HS-5 (cell line): ENCODE measurements at places on chromosomes 12 and 14.

DNA sequence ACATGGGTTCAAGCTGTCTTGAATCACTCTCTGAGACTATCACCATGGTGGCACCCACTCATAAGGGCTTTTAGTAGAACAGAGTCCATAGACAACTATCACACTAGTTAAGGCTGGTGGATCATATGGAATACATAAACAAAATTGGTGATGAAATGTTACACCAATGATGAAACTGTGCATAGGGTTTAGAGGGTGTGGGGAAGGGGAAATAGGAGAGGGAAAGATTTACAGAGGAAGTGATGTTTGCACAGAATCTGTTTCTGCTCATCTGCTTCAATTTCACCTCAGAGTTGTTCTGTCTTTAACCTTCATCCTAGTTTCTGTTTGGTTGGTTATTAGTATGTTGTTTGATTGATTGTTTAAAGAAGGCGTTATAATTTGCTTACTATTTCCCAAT is 2.4 kb upstream of the RXYLT1 start:
- no peak for DNase-seq

GRCh38 chr12:104864668-104865067 is 93.4 kb downstream of the SLC41A2 start:
- no peak for DNase-seq

DNA sequence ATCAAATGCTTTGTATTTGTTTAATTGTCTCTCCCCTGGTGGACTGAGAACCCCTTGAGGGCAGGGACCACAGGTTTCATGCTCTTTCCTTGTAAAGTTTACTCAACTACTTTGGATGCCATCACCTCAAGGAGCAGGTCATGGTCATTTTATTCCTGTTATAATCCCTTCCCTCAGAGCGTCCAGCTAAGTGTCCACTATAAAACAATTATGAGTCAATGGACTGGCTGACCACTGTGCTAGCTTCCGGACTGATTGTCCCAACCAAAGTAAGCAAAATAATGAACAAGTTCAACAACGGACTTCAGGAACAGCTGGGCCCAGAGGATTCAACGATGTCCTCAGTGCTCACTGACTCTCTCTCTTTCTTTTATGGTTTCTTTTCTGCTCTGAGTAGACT is 18.2 kb downstream of the AK7 start:
- no peak for DNase-seq

- no peak for DNase-seq
Observed at GRCh38 chr14:34300330-34300729, 161.7 kb downstream of the SPTSSA start.

GRCh38 chr12:122137229-122137628 is 36.8 kb downstream of the IL31 start:
- no peak for DNase-seq

GRCh38 chr14:87542288-87542687 is 450.7 kb downstream of the GALC start:
- no peak for DNase-seq

DNA sequence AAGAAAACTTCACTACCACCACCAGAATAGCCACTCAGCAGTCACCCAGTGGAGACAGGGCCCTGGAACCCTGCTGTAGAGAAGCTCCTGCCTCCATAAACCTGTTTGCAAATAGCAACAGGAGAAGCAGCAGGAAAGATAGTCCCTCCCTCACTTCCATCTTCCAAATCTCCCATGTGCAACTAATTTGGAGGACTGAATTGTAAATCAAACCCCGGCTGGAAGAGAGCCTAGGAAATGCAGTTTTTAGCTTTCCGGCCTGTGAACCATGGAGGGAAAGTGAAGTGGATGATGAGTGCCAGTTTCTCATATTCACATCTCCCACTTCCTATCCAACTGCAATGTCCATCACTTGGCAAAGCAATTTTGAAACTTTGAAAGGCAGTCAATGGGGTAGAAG is 167.2 kb upstream of the FRMD6 start:
- no peak for DNase-seq

DNA sequence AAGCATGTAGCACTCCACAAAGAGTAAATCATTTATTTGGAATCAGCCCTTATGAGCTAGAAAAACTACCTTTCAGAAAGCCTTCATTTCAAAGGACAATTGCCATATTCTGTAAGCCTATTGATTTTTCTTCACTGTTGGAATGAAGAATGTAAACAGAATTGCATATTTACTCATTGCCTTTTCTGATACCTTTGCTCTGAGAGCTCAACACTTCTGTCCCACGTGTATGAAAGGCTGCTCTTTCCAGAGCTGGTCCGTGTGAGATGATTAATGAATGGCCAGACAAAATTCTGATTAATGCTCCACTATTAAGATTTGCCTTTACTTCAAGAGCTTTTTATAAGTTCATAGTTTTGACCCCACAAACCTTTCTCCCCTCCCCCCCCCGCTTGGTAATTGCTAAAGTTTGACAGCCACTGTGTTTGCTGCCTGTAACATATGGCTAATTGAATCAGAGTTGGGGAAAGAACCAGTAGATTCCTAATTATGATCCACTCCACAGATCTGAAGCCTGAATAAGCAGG is 63.0 kb upstream of the PLEKHA5 start:
- no peak for DNase-seq

DNA sequence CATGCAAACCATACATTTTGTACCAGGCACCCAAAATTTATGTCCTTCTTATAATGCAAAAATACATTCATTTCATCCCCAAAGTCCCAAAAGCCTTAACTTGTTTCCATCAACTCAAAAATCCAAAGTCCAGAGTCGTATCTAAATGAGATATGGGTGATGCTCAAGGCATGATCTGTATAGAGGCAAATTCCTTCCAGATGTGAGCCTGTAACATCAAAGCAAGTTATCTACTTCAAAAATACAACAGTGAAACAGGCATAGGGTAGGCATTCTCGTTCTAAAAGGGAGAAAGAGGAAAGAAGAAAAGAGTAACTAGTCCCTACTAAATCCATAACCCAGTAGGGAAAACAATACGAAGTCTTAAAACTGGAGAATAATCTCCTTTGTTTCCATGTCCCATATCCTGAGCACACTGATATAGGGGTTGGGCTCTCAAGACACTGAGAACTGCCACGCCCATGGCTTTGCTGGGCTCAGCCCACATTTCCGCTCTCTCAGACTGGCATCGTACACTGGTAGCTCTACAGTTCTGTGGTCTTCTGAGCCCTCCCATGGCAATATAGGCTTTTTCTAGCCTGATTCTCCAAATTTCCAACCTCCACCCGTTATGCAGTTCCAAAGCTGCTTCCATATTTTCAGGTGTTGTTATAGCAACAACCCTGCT is 232.8 kb downstream of the TMTC2 start:
- DNase-seq, result no peak

GRCh38 chr14:47959740-47960139 is 284.3 kb upstream of the MDGA2 start:
- peak; percentile 16 for DNase-seq

DNA sequence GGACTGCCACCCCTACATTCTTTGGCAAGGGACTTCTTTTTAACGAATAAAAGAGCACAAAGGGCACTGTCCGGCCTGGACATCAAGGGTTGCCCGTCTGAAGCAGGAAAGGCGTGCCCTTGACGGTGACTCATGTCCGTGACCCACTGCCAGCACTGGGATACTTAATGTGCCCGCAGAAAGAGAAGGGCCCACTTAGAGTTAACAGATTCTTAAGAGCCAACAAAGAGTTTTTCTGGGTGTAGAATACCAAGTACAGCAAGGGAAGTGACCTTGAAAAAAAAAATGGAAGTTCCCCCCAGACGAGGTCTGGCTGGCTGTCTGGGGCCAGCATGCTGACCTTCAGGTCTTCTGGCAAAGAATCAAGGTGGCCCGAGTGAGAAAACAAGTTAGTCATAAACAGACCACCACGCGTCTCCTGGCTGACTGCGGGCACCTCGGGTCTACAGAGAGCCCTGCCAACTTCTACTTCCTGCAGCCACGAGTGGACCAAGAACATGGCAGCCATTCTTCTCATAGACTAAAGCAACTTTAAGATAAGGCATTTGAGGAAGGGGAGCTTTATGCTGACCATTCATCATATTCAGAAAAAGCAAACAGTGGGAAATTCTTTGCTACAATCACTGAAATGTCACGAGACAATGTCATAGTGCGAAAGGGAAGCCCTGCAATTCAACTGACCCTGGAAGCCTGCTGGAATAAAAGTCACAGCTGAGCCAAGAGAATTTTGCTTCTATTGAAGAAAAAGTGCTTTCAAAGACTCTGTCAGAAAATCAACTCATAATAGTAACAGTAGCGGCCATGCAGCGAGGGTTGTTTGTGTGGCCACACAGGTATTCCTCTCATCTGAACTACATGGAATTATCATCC is 10.5 kb upstream of the SELPLG start:
- DNase-seq, result no peak

GRCh38 chr14:21735639-21736307 is 62.2 kb upstream of the OR4E1 start:
- no peak for DNase-seq

DNA sequence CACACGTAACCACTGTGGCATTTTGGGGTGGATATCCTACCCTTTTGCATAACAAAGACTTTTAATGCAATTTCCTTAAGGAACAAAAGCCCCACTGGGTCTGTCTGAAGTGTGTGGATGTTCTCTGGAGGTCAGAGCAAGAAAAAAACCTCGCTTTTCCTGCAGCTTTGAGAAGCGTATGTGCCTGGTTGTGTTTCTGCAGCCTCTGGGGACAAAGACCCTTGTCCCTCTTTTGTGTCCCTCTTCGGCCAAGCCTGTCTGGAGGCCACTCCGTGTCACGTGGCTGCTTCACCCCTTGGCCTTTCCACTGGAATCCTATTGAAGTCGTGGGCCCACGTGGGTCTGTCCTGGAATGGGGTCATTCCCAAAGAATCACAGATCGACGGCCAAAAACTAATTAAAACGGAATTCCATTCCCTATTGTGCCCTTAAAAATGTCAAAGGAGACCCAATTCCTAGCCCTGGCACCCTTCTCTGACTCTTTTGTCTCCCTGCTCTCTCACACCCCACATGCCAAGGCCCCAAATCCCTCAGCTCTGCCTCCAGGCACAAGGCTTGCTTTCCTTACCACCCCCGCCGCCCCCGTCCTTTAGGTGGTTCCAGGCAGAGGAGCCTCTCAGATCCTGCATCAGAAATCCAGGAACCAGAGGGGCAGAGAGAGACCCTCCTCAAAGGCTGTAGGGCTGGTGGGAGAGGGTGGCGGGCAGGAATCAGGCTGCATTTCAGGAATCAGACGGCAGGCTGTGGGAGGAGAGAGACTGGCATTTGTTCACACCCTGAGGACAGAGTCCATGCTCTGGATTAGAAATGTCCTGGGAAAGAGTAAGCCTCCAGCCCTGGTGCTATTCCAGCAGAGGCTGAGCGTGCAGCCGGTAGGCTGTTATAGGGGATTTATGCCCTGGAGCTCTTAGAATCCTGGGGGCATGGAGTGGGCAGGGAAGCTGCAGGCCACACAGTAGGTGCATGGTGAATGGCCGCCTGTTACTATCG is 12.6 kb upstream of the CYP46A1 start:
- no peak for DNase-seq

- DNase-seq, result no peak
Observed at GRCh38 chr14:61925043-61925442, 162.8 kb downstream of the SNAPC1 start.

DNA sequence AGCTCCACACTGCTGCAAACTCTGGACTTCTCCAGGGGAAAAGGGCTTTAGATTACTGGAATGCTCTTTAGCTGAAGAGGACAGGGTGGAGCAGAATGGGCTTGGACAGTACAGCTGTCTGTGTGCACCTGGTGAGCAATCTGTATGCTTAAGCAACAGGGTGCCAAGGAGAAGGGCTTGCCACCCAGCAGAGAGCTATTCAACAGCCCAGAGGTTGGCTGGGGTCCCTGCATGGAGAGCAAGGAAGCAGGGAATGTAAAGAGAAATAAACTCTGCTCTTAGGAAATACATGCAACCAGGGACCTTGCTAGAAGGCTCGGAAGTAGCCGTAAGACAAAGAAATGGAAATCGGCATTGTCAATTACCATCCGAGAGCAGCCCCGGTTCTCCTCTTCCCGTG is 53.0 kb upstream of the CORO1C start:
- no peak for DNase-seq

DNA sequence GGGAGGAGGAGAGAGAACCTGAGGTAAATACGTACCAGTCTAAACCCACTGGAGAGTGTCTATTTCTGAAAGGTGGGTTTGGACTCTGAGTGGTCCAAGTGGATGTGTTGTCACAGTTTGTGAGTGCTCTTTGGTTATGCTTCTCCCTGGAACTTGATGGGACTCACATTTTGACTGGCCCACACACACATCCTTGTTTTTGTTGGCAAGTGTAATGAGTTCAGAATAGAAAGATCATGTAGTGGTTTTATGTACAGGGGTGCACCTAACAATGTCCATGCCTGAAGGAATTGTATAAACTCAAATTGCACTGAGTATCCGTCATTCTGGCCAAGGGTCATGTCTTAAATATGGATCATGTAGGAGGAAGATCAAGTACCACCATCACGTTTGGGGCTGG is 4.8 kb downstream of the PPFIBP1 start:
- no peak for DNase-seq

GRCh38 chr12:11754256-11754655 is 104.8 kb downstream of the ETV6 start:
- no peak for DNase-seq

- DNase-seq, result no peak
Observed at GRCh38 chr12:53207042-53207441, at the start of gene ITGB7. ITGB7 (minus strand) TSS chr12:53207251; CDS start chr12:53200443, 6,808 bp downstream.

DNA sequence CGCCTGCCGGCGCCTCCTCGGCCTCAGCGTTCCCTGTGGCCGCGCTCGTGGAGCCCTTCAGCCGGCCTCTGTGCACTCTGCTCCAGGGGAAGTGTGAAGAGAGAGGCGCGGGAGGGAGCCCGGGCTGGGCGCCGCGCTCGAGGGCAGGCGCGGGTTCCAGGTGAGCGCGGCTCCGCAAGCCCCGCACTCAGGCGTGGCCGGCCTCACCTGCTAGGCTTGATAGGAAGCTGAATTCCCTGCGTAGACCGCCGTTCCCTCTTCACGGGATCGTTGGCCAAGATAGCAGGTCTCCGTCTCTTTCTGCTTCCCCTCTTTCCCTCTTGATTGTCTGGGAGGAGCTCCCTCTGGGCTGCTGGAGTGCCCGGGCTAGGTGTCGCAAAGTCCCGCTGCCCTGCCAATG is 89.7 kb downstream of the ASCL4 start:
- no peak for DNase-seq

GRCh38 chr12:4939418-4940023 is 29.8 kb downstream of the KCNA1 start:
- no peak for DNase-seq

- no peak for DNase-seq
Observed at GRCh38 chr14:69921052-69921451, 41.8 kb downstream of the SMOC1 start.

DNA sequence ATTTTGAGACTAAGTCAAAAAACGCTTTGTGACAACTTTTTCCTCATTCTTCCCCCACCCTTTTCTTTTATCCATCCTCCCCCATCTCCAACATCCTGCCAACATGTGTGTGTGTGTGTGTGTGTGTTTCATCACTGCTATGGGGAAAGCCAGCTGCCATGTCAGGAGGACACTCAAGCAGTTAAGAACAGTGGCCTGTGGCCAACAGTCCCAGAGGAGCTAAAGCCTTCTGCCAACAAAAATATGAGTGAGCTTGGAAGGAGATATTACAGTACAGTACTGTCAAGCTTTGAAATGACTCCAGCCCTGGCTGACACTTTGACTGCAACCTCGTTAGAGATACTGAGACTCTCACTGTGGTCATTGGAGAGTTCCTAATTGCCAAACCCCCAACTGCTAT is 5.0 kb upstream of the CSRP2 start:
- DNase-seq, result no peak
